ENCODE measurements at places on chromosomes 3 and 15. TPM values are rescaled to one million over a fixed set of nuclear protein-coding genes. Genes with fewer than 3 reads are reported as not detected.
A peak's percentile ranks its signal among the peaks of the same experiment; 100 is the strongest.

GRCh38 chr15:64067564-64068030 is 21.3 kb upstream of the DAPK2 start:
- DNase-seq = peak; percentile 44

Gene STARD5
- total RNA-seq = 5.9 TPM

- DNase-seq = no peak
These were observed 518.2 kb downstream of the CADM2 start for GRCh38 chr3:85476891-85477495.

DNA sequence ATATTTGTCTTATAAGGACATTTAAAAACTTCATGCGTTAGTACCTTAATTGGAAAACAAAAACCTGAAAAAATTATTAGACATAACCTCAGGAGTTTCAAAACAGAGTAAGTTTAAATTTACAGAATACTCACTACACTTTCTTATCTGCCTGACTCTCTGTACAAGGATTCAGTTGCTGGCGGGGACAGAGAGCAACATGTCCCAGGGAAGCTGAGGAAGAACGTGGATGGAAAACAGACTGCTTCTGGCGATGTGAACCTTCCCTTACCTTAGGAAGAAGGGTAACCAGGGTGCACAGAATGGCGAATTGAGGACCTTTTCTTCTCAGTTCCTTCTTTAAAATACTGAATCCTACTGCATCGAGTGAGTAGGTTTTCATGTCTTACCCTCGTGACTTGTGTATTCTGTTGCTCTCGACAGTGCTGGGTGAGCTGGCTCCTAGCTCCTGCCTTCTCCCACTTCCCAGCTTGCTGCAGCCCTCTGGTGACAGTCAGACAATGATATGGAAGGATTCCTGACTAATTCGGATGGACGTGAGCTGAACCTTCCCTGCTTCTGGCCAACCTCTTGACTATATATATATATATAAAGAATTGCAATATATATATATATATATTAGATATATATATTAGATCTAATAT is 178.2 kb downstream of the PDZRN3 start:
- no peak for DNase-seq

DNA sequence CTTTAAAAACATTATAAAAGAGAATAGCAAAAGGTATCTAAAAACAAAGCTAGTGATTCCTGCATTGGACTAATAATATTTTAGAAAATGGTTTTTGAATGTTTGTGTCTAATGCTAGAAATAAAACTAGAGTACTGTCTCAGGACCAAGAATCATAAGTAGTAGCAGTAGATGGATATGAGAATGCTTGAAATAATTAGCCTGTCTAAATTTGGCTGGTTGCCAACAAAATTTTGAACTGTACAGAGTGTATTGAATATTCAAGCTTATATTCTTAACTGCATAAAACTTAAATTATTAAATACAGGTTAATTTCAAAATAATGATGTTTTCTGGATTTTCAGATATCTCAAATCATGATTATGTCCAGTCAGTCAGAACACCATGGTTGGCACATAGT is 14.0 kb downstream of the ABHD5 start:
- no peak for DNase-seq

DNA sequence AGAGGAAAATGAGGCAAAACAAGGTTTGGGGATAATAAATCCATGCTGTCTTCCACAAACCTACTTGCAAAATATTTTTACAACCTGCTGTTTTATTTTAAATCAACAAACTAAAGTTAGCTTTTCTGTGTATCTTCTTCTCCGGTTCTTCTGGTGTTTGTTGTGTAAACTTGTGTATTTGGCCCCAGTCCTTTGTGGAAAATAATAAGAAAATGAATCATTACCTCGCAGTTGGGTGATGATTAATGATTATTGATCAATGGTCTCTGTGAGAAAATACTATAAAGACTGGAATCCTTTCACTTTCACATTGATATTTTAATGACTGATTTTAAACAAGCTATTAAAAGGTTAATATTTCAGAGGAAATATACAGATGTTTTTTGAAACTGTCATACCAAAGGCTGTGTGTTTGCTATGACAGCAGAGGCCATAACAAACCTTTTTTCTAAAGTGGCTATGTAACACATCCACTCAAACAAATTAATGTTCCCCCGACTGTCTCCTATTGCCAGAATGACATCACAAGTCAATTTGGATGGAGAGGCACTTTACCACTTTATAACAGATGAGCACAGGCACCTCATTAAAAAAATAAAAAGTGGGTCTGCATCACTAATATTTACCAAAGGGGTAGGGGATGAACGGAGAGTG is 152.5 kb downstream of the MEX3B start:
- DNase-seq = no peak

Gene CAMK1
- 18.2 TPM for total RNA-seq

- DNase-seq = no peak
These were observed 20.4 kb downstream of the TMOD2 start for GRCh38 chr15:51771773-51772172.

GRCh38 chr3:120090422-120090821 is 3.8 kb downstream of the GSK3B start:
- DNase-seq = no peak

DNA sequence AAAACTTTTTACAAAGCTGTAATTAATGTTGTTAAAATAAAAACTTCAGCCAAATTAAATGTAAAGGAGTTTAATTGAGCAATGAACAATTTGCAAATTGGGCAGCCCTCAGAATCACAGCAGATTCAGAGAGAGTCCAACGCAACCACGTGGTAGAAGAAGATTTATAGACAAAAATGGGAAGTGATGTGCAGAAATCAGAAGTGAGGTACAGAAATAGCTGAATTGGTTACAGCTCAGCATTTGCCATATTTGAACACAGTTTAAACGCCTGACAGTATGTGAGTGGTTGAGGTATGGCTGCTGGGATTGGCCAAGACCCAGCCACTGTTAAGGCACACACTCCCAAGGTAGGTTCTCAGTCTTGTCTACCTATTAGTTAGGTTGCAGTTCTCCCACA is 14.4 kb upstream of the PLA2G4D start:
- no peak for DNase-seq

- no peak for DNase-seq
These were observed 427.8 kb downstream of the LPP start for GRCh38 chr3:188581792-188582191.

GRCh38 chr3:48507256-48508061 is 3.5 kb upstream of the SHISA5 start:
- peak; percentile 80 for DNase-seq

DNA sequence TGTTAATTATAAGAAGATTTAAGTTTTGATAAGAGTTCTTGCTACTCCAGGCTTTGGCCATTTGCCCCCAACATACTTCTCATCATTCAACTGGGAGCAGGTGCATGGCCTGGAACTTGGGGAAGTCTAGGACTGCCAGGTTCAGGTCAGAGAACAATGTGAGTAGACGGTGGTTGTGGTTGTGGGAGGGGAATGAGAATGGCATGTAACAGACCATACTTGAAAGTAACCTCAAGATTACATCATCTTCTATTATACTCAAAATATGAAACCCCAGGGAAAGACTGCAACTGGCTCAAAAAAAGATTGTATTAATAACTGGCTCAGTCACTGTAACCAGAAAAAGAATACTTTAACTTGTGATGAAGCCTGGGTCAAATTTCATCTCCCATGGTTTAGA is 364.9 kb upstream of the DPPA4 start:
- DNase-seq = peak; percentile 46

DNA sequence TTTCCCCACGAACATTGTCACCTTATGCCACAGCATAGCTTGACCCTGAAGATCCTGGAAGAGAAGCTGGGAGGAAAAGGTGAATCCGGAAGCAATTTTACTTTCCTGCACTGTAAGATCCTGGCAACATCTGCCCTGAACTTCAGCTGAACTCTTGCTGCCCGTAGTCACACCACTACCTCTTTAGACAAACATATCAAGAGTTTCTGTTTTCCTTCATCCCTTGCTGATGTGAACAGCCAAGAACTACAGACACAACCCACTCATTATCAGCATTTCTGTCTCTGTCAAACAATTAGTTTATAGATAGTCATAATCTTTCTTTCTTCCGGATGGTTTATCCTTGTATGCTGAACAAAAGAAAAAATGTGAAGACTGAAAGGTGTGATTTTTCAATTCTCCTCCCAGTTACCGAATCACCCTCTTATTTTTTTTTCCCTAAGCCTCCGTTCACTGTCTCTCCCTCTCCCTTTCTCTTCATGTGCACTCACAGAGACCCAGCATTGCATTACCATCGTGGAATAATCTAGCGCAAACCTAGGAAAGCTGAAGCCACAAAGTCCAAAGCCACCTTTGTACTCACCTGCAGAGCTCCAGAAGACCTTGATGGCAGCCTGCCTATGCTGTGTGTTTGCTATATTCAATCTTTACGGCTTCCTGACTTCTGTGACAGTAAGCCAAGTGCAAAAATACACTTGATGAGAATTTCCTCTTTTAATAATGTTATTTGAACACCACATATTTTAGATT is 229.2 kb downstream of the CDIN1 start:
- no peak for DNase-seq

GRCh38 chr3:12969486-12969885 is 103.7 kb downstream of the IQSEC1 start:
- no peak for DNase-seq

Gene RPN1
- 506 TPM for total RNA-seq

- DNase-seq = peak; percentile 71
These were observed 3.3 kb downstream of the VPS8 start for GRCh38 chr3:184815046-184815930.

Gene TRPM1
- total RNA-seq = under 0.01 TPM

DNA sequence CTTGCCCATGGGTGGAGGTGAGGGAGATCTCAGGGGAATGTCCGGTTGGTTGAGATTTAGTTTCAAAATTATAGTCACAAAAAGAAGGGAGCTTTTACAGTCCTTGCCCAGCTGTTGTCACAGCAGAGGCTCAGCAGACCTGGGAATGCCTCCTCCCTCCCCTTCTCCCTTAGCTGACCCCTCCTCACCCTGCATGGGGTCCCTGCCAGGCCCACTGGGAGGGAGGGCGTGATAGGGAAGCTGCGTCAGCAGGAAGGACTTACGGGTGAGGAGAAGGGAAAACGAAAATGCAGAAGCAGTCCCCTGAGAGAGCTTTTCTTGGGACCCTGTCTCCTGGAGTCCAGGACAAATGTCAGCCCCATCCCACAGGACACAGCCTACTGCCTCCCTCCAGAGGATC is 18.9 kb downstream of the SCN5A start:
- DNase-seq = no peak

DNA sequence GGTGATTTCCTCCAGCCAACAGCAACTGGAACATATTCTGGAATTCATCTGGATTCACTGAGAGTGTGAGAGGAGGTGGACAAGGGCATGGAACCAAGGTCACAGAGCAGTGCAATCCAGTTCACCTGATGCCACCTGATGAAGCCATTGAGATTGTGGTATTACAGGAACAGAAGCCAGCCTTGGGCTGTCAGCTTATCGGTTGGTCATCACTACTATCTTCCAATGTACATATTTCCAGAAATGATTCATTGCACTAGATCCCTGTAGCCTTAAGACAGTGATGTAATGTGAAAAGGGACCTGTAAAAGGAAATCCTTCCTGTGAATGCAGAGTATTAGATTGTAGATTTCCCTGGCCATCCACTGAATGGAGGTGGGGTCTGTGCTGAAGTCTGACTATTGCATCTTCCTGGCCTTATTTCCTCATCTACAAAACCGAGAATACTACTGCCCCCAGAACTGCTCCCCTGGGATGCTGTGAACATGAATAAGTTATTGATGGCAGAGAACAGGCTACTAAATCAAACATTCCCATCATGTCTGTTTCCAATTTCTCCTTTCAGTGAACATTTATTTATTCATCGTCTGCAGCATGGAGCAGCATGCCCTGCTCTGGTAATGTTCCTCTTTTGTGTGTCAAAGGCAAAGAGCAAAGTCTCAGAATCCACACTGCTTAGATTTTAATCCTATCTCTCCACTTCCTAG is 47.4 kb upstream of the TPM1 start:
- DNase-seq = peak; percentile 85

All from bronchial epithelial cell (primary cell).